AG20443 (cell line): ENCODE measurements at places on chromosomes 1 and 21.

DNA sequence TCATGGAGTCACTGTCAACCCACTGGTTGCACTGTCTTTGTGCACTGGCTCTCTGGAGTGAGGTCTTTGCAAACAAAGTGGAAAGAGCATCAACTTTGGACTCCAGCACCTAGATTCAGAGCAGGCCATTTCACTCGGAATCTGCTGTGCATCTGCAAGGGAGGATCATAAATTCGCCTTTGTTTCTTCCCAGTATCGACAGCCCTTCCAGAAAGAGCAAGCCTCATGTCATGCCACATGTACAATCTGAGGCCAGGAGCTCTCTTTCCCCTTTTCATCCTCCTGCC is 853 bp upstream of the PCSK9 start:
- no peak for DNase-seq

DNA sequence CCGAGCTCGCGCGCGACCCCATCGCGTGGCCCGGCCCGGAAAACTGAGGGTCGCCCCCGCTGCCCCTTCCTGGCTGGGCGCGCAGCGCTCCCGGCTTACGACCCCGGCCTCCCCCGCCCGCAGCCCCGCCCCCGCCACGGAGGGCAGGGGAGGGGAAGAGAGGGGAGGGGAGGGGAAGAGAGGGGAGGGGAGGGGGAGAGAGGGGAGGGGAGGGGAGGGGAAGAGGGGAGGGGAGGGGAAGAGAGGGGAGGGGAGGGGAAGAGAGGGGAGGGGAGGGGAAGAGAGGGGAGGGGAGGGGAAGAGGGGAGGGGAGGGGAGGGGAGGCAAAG is 6.7 kb upstream of the ANKRD65 start:
- DNase-seq = no peak

DNA sequence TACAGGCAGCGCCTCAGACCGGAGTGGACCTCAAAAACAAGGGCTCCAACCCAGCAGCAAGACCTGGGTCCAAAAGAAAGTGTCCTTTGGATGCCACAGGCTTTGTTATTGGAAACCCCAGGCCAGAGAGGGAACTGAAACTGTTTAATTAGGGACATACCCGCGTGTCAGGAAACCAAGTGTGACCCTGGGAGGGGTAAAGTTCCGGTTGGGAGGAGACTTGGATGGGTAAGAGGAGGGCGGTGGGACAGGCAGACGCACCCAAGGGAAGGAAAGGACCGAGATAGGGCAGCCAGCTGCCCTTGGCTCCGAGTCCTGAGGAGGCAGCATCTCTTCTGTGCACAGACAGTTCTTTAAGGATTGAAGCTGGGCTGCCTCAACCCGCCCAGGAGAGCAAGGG is 71.4 kb downstream of the CDC7 start:
- DNase-seq = no peak

GRCh38 chr1:38433084-38433722 is 386.6 kb upstream of the POU3F1 start:
- no peak for DNase-seq

DNA sequence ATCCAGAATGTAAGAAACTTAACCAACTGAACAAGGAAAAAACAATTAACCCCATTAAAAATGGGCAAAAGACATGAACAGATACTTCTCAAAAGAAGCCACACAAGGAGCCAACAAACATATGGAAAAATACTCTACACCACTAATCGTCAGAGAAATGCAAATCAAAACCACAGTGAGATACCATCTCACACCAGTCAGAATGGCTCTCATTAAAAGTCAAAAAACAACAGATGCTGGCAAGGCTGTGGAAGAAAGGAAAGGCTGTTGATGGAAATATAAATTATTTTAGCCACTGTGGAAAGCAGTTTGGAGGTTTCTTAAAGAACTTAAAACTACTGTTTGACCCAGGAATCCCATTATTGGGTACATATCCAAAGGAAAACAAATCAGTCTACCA is 51.2 kb downstream of the RGS4 start:
- no peak for DNase-seq

DNA sequence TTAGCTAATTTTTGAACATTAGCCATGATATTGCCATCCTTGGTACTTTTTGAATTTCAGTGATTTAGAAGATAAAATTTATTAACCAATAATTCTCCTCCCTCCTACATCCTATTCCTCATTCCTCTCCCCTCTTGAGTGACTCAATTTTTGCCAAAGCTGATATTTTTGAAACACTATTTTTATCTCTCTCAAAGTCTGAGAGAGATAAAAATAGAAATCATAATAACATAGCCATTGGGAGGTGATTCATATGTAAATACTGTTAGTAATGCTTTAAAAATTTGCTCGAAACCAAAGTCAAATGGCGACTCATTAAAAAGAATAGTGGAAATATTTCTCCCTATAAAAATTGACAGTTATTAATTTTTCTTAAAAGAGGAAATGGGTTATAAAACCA is 97.4 kb downstream of the PATJ start:
- DNase-seq = peak; percentile 30

DNA sequence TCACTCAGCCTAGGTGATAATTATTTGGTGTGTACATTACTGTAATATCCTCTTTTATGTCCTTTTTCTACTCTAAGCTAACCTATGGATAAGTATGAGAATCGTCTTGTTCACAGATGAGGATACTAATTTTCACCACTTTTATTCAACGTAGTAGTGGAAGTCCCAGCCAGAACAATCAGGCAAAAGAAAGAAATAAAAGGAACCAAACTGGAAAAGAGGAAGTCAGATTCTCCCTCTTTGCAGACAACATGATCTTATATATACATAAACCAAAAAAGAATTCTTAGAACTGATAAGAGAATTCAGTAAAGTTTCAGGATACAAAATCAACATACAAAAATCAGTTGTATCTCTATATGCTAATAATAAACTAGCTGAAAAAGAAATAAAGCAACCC is 12.6 kb upstream of the RGL1 start:
- no peak for DNase-seq

GRCh38 chr1:234612352-234613127 is 2.6 kb upstream of the IRF2BP2 start:
- DNase-seq = peak; percentile 83

DNA sequence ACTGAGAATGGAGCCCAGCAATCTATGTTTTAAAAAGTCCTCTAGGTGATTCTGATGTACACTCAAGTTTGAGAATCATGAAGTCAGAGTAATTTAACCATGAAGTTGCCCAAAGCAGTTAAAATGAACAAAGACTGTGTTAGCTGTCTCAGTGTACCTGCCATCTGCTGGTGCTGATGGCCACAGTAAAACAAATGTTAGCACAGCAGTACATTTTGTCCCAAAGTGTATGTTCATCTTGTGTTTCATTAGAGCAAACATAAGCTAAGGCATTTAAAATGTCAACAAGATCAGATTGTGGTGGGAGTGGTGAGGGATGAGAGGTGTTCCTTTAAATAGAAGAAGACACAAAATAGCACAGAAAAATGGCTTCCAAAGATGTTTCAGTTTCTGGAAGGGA is 31.1 kb downstream of the FYB2 start:
- no peak for DNase-seq

DNA sequence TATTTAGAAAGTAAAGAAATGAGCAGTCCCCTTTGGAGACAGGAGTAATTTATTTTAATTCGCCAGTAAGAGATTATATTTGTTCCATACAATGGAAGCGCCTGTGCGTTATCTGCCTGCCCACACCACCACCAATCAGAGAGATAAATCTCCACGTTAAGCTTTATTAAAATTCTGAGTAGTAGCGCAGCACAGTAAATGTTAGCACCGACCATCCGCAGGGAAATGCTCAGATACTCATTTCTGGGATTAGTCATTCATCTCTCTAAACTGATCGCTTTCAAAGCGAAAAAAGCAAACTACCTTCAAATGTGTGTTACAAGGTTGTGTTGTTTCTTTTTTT is 1.2 kb downstream of the ETS2 start:
- DNase-seq = no peak

DNA sequence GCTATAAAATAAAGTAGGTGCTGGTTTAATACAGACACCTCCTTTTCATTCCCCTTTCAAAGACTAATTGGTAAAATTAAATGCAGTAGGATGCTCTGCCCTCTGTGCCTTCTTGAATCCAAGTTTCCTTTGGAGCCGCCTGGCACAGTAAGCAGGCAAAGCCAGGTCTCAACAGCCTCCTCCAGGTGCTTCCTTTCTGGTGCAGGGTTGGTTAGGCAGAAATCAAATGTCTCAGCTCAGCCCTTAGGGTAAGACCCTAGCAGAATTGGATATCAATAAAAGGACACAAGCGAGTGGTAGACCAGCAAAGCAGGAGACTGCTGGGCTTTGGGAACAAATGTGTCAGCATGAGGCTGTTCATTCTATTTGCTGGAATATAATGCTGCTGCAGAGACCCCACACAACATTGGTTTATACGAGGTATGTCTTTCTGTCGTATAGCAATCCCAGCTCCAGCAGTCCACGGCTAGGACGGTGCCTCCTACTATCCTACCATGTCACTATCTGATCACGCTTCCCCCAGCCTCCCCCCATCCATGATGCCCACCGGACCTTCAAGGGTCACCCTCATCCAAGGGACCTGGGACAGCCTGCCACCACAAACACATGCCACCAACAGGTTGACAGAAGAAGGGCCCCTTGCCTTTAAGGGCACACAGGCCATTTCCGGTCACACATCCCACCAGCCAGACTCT is 58.4 kb downstream of the CAPN2 start:
- DNase-seq = no peak

DNA sequence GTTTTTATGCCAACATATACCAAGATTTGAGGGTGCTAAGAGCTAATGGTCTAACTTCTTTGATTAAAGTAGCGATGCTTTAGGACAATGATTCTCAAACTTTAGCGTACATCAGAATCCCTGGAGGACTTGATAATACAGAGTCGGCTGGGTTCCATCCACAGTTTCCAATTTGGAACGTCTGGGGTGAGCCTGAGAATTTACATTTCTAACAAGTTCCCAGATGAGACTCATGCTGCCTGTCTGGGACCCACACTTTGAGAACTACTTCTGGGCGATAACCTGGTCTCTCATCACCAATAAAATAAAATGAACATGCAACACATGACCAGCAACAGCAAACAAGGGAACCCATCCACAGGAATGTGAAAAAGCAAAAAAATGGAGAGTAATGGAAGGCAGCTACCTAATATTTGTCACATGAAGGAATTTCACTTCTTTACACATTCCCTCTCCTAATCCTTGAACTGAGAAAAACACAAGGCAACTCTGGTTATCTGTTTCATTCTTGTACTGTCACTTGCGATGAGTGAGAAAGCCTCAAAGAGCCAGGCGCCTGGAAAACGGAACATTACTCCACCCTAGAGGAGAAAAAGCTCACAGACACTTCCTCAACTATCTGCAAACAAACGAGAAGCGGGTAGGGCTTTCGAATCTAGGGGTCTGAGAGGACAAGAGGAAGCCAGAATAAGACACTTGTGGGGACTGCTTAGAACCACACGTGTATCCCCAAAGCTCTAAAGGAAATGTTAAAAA is 14.0 kb downstream of the HSF2BP start:
- peak; percentile 76 for DNase-seq

DNA sequence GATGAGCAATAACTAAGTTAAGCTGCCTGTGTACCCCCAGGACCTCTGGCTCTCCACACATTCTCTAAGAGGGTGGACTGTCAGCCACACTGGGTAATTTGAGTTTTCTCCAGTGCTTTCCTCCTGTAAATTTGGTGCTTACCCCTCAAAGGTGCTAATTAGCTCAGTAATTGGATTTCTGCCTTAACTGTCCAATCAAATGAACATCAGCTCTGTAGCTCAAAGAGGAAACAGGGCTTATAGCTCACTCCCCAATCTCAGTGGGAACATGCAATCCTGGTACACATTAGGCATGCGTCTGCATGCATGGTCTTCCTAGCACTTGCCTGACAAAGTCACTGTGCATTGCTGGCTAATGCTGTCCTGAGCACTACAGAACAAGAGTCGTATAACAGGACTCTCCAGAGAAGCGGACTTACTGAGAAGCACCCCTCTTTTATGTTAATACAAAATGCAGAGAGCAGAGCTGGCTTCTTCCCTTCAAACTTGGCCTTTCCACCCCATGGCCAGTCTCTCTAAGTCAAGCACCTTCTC is 110.1 kb downstream of the NTPCR start:
- no peak for DNase-seq

DNA sequence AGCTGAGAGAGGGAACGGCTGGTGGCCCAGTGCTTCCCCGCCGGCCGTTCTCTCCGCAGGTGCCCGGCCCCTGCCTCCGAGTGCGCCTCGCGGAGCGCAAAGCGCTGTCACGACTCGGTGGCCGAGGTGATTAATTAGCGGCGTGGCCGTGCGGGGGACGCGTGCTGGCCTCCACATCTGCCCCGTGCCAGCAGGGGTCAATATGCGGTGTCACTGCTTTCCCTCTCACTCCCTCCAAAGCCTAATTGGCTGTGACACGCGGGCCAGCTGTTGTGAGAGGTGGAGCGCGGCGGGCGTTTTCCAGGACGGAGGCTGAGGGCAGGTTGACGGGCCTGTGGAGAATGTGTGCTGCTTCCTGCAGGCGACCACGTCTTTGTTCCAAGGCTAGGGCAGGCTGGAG is 239.0 kb downstream of the LMX1A start:
- no peak for DNase-seq

- DNase-seq = no peak
These were observed 179.9 kb downstream of the DPYD start for GRCh38 chr1:97740891-97741290.

DNA sequence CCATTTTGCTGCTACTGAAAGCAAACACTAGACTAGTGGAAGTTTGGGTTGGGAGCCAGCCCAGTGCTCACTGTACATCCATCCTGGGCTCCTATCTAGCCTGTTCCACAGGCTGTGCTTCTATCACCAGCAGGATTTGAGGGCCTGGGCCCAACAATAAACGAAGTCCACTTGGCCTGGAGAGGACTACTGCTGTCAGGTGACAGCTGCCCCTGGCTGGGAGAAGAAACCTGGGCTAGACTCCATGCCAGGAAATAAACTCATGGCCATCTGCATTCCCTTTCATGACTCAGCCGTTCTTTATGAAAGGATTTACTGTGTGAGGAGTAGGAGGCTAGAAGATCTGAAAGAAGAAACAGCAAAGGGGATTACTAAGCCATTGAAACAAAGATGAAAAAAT is 35.5 kb downstream of the COLGALT2 start:
- peak; percentile 75 for DNase-seq

- no peak for DNase-seq
These were observed 8.3 kb downstream of the PTPRF start for GRCh38 chr1:43538969-43539368.

GRCh38 chr1:87292684-87293493 is 35.8 kb upstream of the LMO4 start:
- DNase-seq = peak; percentile 46

GRCh38 chr1:158371188-158371953 is 17.7 kb downstream of the CD1E start:
- no peak for DNase-seq

GRCh38 chr1:48693674-48694320 is 82.9 kb downstream of the BEND5 start:
- DNase-seq = no peak
